ENCODE measurements at places on chromosomes 3 and 15.

- DNase-seq: no peak
Observed at GRCh38 chr15:49900903-49901235, 218.2 kb downstream of the ATP8B4 start.

GRCh38 chr15:66923438-66923881, 141.9 kb upstream of the SMAD3 start:
- no peak for DNase-seq

GRCh38 chr3:177476921-177477435, 279.7 kb upstream of the TBL1XR1 start:
- no peak for DNase-seq

GRCh38 chr3:10023587-10024310, 2.5 kb upstream of the FANCD2 start:
- DNase-seq: no peak

DNA sequence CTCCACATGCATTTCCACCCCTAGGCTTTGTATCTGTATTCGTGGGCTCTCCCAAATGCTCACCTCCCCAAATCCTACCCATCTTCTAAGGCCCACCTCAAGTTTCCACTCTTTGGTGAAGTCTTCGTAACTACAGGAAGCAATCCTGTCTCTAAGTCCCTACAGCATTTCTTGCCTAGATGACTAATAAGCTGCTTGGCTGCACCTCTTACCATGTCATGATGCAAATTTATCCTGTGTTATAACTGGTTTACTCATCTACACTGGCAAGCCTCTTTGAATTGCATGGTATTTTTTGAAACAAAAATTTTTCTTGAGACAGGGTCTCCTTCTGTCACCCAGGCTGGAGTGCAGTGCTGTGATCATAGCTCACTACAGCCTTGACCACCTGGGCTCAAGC, 73.3 kb downstream of the SETMAR start:
- no peak for DNase-seq

- DNase-seq: no peak
Observed at GRCh38 chr15:38294126-38294525, 41.5 kb downstream of the SPRED1 start.

DNA sequence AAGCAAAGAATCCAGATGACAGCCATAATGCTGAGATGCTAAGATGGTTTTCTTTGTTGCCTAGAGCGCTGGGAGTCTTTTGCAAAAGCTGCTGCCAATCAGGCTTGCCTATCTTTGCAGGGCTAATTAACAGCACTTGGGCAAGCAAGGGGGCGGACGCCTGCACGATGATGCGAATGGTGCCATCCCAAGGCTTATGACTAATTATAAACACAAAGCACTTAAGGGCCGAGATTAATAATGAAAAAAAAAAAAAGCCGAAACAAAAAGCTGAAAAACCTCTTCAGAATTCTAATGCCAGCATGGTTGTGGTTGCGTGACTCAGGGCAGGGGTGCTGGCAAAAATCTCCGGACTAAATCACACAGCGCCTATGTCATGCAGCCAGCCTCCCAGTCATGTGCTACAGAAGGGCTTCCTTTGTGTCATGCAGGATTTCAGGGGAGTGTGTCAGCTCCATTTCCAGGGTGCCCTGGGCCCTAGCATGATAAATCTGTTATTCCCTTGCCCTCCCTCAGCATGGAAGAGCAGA, 185.0 kb upstream of the ANKRD28 start:
- no peak for DNase-seq

- DNase-seq: no peak
Observed at GRCh38 chr15:62588938-62589670, 424.0 kb upstream of the C2CD4B start.

DNA sequence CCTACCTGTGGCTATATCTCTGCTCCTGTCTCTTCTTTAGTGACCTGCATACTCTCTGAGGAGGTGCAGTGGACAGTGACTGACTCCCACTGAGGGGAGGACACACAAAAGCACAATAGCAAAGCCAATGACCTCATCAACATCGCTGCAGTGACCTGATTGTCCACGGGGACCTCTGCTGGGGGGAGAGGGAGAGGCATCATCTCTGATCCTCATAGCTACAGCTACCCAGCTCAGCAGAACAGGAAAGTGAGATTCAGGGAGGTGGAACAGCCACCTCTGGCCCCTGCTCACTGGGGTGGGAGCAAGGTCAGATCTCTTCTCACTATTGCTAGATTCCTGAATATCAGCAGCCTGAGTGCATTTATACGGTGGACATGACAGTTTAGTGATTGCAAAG, 179.2 kb downstream of the ATP10A start:
- DNase-seq: no peak

DNA sequence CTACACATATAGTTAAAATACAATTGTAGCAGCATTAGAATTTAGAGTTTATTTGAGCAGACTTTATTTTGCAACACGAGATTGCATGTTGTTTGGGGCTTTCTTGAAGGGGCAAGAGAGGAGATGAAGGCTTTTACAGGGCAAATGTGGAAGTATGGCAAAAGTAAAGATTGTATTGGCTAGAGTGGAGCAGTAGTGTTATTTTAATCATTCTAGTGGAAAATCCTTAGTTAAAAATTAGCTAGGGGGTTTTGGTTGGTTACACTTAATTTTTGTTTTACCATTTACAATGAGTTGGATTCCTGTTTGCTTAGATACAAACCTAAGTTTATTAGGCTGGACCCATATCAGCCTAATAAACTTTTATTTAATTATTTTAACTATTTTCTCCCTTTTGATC, 4.6 kb downstream of the OR5H15 start:
- DNase-seq: no peak

DNA sequence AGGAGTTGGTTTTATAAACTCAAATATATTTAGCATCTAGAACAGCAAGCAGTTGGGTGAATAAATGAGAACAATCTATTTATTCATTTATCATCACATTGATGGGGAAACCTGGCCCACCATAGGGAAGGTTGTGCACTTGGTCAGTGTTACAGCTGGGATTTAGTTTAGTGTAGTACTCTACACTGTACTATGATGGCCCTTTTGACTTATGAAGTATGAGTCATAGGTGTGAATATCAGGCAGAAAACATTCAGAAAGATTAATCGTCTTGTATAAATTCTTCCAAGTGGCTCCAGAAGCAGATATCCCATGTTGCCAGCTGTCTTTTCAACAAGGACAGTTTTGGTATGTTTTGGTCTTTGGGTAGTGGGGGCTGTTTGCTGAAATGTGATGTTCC, 38.0 kb downstream of the BBS4 start:
- no peak for DNase-seq

DNA sequence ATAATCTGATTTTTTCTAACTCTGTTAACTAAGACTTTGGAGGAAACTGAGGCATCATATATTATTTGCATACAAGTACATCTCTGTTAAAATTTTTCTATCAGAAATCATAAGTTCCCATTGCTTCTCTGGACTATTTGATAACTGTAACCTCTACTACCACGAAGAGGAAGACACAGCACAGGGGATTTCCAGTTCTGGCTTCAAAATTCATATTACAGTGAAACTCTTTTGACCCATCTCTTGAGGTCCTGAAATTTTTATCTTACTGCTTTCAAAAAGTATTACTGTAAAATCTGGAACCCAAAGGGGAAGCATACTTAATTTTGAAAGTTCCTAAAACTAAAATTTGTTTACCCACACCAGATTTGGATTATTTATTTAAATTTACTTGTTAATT, 4.2 kb downstream of the PLSCR1 start:
- no peak for DNase-seq

DNA sequence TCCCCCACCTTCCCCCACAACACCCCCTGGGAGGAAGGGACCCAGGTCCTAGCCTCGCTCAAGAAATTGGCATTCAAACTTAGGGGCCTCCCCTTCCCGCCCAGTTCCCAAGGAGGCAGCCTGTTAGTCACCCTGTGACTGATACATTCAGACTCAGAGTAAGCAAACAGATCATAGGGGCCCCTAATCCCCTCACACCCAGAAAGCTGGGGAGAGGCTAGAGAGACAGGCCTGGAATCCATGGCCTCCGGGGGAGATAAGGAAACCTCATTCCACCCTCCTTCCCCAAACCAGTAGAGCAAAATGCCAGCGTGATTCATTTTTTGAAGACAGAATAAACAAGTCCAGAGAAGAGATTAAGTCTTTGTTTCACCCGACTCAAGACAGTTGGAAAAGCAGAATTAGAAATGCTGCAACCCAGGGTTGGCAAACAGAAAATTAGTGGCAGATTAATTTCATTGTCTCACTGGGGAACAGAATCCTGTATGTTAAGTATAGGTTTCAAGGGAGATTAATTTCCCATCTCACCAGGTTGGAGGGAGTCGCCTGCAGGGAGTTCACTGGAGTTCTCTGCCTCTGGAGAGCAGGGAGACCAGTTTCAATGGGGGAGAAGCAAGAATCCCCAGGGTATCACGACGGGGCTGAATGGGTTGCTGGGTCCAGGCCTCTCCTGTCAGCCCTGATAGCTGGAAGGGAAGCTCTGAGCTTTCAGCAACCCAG, 268.3 kb downstream of the UACA start:
- DNase-seq: no peak

DNA sequence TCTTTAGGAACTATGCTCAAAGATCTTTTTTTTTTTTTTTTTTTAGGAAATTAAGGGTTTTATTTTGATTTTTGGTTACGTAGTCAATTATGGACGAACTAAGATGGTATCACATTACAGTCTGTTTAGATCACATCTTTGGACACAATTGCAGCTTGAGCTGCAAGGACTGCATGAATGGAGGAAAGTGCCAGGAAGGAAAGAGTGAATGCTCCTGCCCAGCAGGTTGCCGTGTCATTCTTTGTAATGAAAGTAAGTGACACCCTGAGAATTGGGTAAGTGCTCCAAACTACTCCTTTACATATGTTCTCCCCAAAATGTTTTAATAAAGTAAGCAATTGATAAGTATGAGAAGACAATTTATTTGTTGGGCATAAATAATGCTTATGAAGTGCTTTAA, 716.5 kb upstream of the GOLIM4 start:
- DNase-seq: no peak

- DNase-seq: no peak
Observed at GRCh38 chr3:141952611-141953010, 76.2 kb downstream of the ATP1B3 start.

DNA sequence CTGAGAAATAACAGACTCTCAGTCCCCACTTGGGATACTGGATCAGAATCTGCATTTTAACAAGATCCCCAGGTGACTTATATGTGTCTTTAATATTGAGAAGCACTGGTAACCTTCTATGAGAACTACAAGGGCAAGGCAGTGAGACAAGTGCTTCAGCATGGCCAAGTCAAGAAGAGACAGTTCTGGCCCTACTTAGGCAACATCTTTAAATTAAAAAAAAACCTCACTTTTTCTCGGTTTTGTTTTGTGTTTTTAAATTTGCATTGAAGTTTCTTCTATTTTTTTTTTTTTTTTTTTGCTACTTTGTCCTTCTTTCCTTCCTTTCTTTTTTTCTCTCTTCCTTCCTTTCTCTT, 42.5 kb upstream of the SPTSSB start:
- DNase-seq: no peak

DNA sequence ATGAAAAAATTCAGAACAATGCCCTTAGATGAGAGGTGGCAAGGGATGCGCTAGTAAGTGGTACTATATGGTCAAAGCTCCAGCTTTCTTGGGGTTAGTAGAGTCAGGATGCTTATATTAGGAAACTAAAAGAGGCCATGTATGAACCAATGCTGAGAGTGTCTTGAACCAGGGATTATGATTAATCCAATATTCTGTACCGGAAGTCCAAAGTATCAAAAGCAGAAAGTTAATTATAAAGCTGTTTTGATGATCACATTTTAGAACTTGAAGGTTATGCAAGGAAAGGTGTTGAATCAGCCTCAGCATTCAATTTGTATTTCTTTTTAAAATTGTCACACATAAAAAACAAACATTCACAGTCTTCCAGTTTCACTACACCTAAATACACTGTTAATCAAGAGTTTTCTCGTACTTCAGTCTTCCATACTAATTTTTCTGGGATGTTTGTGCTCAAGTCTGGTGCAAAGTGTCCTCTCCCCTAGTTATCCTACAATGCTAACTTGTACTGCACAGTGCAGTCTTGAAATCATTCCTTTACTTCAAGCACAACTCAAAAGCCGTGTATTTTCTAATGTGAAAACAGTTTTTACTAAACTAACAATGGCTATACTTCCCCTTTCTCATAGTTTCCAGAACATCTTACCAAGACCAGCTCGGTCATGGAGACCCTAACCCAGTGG, 10.7 kb upstream of the FAH start:
- DNase-seq: no peak

DNA sequence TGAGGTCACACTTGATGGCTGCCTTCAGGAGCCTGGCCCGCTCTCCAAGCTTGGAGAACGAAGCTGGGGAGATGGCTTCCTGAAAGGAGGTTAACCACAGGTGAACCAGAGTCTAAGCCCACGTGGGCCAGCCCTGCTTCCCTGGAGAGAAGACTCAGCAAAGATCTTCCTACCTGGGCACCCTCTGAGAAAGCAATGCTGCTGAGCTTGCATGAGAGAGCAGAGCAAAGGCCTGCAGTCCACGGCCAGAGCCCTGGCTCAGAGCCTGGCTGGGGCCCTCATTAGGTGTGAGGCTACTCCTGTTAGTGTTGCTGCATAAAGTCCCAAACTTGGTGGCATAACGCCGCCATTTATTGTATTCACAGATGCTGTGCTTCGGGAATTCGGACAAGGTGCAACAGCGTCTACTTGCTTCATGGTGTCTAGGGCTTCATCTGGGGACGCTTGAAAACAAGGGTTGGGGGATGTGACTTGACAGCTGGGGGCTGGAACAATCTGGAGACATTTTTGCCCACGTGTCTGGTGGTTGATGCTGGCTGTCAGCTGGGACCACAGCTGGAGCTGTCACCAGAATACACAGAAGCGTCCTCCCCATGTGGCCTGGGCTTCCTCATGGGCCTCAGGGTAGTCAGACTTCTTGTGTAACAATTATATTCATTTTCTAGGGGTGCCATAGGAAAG, 87.9 kb upstream of the MEF2A start:
- DNase-seq: no peak
